ENCODE measurements at places on chromosomes 7 and 10.
A peak's percentile ranks its signal among the peaks of the same experiment; 100 is the strongest.

DNA sequence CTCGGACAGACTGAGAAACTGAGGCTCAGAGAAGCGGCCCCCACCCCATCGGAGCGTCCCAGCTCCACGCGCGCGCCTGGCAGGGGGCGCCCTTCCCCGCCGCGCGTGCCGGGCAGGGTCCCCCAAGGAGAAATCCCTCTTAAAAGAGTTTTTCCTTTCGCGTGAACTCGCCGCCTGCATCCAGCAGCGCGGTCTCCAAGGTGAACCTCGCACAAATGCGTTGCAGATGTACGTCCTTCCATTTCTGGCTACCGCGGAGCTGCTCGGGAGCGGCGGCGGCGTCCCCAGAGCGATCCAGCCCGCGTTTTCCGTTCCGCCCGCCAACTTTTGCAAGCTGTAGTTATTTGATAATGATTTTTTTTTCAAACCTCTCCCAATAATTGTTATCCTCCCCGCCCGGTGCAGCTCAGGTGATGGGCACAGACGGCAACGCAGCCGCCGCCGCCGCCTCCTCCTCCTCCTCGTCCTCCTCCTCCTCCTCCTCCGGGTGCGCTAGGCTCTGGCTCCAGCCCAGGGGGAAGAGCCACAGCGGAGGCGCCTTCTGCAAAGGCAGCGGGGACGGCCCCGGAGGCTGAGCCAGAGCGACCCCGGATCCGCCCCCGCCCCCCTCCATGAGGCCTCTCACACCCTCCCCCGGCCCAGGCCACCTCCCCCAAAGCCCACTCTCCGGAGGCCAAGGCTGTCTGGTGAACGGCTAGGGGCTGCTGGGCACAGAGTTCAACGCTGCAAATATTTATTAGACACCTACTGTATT lies 74.0 kb upstream of the CUX1 start:
- DNase-seq: peak; percentile 65

DNA sequence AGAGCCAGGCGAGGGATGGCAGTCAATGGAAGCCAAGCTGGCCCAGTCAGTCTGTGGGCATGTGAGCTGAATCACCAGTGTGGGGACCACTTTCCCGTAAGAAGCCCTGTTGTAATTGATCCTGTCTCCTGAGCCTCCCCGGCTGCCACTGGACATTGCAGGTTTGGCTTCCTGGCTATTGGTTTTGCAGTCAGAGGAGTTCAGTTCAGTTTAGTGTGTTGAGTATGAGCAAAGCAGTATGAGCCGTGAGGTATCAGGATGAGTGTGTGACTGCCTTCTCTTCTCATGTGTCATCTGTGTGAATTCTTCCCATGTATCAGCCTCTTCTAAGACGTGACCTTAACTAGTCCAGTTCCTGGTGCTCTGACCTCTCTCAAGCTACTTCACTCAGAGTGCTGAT lies 227.4 kb downstream of the PRKG1 start:
- no peak for DNase-seq

GRCh38 chr10:75616874-75617478 lies 185.6 kb downstream of the LRMDA start:
- DNase-seq: no peak

GRCh38 chr10:85400981-85401695 lies 965.5 kb downstream of the GRID1 start:
- no peak for DNase-seq

DNA sequence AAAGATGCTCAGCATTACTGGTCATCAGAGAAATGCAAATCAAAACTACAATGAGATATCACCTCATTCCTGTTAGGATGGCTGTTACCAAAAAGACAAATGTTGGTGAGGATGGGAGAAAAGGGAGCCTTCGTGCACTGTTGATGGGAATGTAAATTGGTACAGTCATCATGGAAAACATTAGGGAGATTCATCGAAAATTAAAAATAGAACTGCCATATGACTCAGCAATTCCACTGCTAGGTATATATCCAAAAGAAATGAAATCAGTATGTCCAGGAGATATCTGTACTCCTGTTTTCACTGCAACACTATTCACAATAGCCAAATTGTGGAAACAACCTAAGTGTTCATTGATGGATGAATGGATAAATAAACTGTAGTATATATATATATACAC lies 228.1 kb downstream of the ACTR3B start:
- no peak for DNase-seq

GRCh38 chr7:84364708-84365107 lies 170.1 kb upstream of the SEMA3A start:
- no peak for DNase-seq

DNA sequence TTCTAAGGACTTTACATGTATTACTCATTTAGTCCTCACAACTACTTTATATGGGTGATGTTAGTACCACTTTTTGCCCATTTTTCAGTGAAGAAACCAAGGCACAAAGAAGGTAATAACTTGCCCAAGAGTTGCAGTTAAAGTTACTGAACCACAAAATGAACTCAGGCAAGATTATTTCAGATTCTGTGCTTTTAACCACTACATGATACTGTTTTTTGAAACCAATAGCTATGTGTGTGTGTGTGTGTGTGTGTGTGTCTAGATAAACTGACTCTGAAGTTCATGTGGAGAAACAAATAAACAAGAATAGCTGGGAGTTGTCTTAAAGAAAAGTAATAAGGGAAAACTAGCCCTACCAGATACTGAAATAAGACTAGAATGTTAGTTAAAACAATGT lies 60.8 kb upstream of the OIT3 start:
- no peak for DNase-seq

- no peak for DNase-seq
Observed at GRCh38 chr10:393787-394438, 258.7 kb downstream of the ZMYND11 start.

GRCh38 chr10:122392835-122393234 lies 18.3 kb downstream of the PLEKHA1 start:
- DNase-seq: no peak

DNA sequence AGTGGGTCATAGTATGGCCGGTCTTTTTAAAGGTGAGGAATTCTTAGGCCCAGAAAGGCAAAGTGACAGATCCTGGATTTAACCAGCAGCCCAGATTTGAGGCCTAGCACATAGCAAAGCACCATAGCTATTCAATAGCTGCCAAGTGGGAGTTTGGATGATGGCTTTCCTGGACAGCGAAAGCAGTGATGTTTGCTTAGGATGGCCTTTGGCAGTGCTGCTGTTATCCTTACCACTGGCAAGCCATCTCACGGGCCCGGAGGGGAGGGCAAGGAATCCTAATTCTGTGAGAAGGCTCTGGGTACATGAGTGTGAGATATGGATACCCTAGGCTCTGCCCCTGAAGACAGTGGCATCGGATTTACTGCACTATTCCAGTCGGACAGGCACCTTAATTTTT lies 50.4 kb downstream of the TCF7L2 start:
- DNase-seq: no peak

DNA sequence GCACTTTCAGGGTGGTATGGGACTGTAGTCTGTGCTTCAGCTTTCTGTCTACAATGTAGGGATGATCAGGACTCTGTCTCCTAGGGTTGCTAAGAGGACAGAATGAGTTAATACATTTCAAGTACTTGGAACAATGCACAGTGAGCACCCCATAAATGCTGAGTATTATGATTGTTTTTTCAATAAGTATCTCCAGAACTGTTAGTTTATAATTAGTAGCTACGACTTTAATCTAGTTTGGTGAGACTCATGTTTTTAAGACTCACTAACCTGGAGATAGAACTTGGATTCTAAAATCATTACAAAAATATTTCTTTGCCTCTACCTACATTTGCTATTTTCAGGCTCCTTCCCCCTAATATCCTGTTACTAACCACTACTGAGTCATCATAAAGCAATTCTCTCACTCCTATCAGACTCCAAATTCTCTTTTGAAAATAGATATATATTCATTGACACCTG lies 95.3 kb downstream of the CPED1 start:
- no peak for DNase-seq

GRCh38 chr7:138814816-138815332 lies 16.9 kb upstream of the ATP6V0A4 start:
- DNase-seq: no peak

DNA sequence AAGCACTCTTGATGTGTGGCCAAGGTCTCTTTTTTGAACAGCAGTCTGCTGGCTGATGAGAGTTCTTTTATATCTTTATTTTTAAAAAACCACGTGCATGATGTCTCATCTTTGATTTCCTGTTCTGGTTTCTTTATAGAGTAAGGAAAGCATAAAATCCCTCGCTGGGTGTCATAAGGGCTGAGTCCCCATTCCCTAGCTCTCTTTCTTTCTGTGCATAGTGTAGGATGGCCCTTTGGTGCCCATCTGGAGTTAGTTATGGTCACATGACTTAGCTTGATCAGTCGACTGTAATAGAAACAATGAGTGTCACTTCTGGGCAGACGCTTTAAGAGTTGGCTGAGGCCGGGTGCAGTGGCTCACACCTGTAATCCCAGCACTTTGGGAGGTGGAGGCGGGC lies 38.5 kb downstream of the GHRHR start:
- no peak for DNase-seq

- no peak for DNase-seq
Observed at GRCh38 chr10:103916876-103917275, 1.1 kb downstream of the STN1 start.

- DNase-seq: peak; percentile 46
Observed at GRCh38 chr10:80459047-80459865, 5.1 kb downstream of the TSPAN14 start.

- DNase-seq: no peak
Observed at GRCh38 chr7:131533151-131533559, 23.3 kb downstream of the PODXL start.

GRCh38 chr10:75956624-75957023 lies 525.2 kb downstream of the LRMDA start:
- no peak for DNase-seq

DNA sequence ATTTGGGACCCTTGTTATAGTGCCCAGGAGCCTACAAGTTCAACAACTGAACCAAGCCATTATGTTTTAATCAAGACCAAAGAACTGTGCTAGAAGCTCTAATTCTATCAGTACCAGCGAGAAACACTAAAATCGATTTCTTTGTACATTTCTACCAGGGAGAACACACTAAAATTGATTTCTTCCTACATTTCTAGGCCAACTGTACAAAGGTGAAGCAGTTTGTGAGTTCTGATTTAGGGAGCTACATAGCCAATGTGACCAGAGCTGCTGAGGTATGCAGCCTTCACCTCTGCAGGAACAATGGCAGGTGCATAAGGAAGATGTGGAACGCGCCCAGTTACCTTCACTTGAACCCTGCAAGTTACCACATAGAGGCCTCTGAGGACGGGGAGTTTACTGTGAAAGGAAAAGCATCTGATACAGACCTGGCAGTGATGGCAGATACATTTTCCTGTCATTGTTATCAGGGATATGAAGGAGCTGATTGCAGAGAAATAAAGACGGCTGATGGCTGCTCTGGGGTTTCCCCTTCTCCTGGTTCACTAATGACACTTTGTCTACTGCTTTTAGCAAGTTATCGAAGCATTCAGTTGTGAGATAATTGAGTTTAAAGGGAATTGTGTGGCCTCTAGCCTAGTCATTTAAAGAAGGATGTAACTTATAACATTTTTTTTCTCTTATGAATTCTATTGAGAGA lies 31.7 kb downstream of the HYAL4 start:
- DNase-seq: no peak
